ENCODE measurements at places on chromosomes 7 and 10.

- no peak for DNase-seq
These were observed 31.6 kb downstream of the CHAT start for GRCh38 chr10:49645417-49645816.

DNA sequence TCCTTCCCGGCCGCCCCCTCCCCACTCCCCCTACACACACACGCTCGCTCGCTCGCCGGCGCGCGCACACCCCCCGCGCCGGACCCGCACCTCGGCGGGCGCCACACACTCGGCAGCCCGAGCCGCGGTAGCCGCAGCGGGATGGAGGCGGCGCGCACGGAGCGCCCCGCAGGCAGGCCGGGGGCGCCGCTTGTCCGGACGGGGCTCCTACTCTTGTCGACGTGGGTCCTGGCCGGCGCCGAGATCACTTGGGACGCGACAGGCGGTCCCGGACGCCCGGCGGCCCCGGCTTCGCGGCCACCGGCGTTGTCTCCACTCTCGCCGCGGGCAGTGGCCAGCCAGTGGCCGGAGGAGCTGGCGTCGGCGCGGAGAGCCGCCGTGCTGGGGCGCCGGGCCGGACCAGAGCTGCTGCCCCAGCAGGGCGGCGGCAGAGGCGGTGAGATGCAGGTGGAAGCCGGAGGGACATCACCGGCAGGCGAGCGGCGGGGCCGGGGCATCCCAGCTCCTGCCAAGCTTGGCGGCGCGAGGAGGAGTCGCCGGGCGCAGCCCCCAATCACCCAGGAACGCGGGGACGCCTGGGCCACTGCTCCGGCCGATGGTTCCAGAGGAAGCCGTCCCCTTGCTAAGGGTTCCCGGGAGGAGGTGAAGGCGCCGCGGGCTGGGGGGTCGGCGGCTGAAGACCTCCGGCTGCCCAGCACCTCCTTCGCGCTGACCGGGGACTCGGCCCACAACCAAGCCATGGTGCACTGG lies at the start of gene SORCS3:
Gene SORCS3 (plus strand): TSS at position 104 of the 750 bp plus-strand sequence.
- DNase-seq, result no peak

- DNase-seq, result no peak
These were observed 13.1 kb downstream of the PODXL start for GRCh38 chr7:131543298-131543697.

DNA sequence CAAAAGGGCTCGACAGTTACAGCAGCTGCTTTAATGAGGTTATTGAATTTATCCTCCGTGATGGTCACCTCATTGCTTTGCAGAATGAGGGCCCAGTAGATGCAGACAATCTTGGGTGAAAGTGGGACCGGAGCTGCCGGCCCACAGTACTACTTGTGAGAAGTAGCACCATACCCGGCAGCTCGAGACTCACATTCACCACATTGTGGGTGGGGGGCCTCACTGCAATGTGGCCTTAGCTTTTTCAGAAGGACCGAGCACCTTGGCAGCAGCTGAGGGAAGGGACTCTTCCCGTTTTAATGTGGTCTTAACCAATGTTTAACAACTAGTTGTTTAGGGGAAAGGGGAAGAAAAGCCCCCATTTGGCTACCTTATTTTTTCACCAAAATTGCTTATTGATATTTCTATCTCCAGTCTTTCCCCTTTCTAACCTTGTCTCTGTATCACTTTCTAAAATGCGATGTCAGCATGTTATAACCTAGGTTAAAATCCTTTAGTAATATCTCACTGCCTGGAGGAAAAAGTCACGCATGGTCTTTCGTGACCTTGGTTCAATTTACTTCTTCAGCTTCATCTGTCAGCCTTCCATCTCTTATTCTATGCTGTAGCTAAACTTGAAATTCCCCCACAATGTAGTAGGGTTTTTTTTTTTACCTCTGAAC lies 87.4 kb upstream of the PHYHIPL start:
- no peak for DNase-seq

GRCh38 chr10:55740110-55740509 lies 620.9 kb downstream of the ZWINT start:
- no peak for DNase-seq

GRCh38 chr7:99693427-99694200 lies 13.8 kb upstream of the CYP3A5 start:
- DNase-seq, result no peak

DNA sequence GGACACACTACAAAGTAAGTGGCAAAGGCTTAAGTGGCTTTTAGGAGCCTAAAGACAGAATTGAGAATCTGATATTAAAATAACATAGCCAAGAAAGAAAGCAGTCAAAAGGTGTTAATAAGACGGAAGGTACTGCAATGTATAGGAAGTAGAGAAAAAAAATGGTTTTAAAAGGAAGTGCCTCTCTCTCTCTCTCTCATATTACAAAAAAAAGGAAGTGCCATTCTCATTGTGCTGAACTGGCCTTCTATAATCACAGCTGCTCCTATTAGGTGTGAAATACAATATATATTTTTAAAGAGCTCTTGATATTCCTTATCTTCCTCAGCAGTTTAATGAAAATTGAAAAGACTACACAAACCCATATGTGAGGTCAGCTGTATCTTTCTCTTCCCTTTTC lies 199.4 kb upstream of the NPVF start:
- DNase-seq, result no peak

DNA sequence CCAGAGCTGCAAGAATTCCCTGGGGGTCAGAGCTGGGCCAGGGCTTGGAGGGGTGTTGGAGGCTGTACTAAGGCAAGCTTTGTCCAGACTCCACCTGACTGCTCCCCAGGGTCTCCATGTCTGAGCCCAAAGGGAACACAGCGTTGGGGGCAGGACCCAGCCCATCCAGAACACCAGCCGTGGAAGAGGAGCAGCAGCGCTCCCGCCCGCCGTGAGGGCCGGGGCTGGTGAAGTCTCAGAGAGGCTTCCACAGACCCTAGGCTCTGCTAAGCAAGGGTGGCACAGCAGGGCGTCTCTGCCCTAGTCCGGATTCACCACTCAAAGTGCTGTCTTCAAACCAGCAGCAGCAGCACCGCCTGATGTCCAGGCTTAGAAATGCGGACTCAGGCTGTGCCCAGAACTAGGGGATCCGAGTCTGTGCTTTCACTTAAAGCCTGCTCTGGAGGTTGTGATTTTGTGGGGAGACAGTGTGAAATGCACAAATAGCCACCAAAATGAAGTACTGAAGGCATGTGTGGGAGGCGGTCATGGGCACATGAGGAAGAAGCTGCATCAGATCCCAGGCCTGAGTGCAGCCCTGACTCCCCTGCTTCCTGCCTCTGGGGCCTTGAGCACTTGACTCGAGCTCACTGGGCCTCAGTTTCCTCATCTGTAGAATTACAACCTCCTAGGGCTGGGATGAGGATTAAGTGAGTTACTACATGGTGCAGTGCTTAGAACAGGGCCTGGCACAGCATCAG lies 16.6 kb upstream of the AQP1 start:
- no peak for DNase-seq

- no peak for DNase-seq
These were observed 5.4 kb downstream of the ATP6V1F start for GRCh38 chr7:128867842-128868623.

DNA sequence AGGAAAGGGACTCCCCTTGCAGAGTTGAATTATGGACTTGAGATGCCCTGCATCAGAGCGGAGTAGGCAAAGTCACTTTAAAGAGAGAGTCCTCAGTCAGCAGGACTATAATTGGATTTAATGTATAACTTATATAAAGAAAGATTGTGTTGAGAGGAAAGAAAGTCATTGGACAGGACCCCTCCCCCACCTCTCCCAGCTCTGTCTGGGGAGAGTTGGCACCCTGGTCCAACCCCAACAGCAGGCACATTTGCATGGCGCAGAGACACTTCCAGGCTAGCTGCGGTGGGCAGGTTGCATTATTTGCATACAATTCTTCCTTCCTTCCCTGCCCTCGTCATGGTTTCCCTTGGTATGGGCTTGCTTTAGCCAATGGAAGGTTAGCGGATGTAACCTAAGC lies 46.1 kb upstream of the NPTX2 start:
- no peak for DNase-seq

- DNase-seq, result peak; percentile 93
These were observed 386.0 kb downstream of the KIF20B start for GRCh38 chr10:90087197-90088023.

DNA sequence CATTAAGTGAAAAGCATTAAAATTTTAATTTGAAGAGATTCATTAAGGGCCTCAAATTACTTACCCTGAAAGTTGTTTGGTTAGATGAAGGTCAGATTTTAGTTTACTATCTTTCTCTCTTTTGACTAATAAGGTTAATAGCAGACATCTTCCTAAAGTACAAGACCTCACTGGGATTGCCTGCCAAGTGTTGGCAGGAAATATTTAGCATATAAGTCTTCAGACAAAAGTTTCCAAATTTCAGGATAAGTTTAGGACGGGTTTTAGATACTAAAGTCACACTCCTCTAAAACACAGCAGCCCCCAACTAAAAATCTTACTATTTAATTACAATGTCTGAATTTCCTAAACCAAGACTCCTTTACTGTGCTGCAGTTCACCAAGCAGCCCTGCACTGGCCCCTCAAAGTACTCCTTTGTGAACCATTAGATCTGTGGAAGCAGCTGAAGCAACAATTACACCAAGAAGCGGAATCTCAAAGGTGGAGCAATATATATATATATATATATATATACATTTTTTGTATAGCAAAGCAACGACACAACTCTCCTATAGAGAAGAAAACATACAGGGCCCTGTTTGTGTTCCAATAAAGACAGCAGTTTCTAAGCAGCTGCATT lies 91.2 kb upstream of the KCNIP2 start:
- no peak for DNase-seq

DNA sequence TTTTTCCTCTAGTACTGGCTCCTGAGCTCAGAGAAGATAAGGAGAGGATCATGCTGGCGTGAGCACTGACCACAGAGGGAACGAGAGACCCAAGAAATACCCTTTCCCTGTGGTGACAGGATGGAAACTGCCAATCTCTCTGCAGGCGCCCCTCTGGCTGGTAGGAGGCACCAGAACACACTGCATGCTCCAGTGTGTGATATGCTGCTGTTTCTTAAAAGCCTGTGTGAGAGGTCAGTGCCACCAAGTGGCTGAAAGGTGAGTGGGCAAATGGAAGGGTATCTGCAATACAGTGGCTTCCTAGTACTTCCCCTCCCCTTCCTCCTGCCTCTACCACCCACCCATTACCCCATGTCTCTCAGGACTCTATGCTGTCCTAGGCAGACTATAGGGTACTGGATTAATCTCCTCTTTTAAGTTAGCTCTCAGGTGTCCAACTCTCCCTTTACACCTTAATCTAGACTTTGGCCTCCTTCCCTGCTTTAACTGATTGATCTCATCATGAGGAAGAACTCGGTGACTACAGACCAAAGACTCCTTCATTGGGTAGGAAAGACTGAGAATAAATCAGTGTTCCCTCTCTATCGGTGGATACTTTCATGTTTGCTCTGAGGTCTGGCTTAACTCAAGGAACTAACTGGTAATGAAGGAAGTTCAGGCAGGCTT lies 283.6 kb downstream of the ADRA2A start:
- DNase-seq, result peak; percentile 28

- DNase-seq, result no peak
These were observed 84.5 kb downstream of the AVL9 start for GRCh38 chr7:32579776-32580175.

- DNase-seq, result no peak
These were observed 9.5 kb downstream of the PPIA start for GRCh38 chr7:44805950-44806349.

- DNase-seq, result no peak
These were observed 51.8 kb downstream of the HIPK2 start for GRCh38 chr7:139725858-139726484.

DNA sequence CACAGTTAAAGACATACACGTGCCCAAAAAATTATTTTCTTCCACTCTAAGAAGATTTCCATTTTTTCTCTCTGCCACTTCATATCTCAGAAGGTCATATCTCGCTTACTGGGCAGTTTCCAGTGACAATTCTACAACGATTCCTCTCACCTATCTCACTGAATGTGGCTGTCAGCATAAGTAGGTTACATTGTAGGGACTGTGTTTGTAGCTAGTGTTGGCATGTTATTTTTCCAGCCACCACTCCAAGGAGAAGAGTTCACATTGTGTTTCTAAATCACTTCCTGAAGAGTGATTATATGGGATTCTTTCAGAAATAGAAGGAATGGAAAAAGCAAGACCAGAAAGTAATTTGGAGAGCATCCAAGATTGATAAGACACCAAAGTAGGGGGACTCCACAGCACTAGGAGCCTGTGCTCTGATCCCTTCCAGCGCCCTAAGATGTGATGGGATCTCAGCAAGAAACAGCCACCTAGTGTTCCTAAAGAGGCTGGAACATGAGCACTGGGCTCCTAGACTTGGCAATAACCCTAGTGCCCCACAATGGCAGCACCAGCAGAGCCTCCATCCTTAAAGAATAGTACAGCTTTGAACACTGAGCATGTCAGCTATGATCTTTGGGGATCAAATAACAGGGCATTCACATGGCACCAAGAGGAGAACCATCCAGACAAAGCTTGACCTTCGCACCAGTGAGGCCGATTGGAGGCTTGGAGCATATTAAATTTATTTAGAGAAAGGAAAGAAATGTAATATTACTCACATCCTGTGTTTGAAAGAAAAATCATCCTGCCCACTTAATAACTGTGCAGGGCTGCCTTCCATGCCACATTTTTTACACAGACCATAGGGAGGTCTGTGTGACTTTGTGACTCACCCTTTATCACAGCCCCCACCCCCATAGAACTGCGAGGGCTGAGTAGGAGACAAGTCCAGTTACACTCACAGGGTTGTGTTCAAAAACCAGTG lies 51.8 kb downstream of the CAV1 start:
- peak; percentile 98 for DNase-seq

DNA sequence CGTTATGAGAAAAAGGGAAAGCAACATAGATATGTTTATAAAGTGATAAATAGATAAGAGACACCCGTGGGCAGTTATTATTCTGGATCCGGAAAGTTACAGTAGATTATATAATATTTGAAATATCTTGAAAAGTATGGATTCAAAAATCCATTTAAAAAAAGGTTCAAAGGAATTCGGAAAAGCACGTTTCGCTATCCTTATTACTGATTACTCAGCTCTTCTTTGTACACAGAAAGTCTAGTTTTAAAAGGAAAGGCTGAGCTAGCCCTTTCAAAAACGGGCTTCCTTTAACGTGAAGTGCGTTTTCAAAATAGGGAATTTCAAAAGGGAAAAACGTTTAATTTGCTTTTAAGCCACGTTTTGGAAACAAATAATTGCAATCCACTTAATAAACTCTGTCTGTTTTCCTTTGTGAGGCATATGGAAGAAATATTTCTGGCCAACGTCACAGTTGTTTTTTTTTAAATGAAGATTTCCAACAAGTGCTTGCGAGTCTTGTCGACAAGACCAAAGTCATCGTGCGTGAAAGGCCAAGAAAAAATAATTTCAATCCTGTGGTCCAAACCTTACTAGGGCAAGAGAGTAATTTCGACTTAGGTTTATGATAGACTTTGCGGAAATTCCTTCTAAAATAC lies 2.2 kb upstream of the SKIDA1 start:
- DNase-seq, result peak; percentile 58

DNA sequence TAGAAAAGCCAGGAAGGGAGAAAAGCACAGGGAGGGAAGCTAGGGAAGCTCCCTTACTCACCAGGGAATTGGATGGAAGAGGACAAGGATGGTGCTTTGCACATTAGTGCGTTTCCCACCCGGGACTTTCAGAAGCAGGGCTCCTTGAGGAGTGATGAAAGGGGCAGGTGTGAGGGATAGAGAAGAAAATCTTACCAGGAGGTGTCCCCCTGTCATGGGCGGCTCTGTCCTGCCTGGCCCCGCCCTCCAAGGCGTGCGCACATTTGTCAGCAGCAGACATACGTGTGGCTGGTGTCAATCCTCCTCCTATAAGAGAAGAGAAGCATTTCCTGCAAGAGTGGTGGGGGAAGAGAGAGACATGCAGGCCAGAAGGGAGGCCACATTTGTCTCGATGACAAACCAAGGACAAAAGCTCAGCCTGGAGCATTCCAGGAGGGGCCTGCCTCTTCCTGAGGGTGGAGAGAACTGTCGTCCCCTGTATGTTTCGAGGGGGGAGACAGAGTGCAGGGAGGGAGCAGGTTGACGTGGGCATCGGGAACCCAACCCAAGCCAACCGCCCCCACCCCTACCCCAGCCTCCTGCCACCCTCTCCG lies 47.4 kb upstream of the COMTD1 start:
- DNase-seq, result no peak
